ENCODE measurements at places on chromosomes 6 and 20. TPM values are rescaled to one million over a fixed set of nuclear protein-coding genes. Genes with fewer than 3 reads are reported as not detected.

FAM83C gene
- total RNA-seq: not detected

TNF gene
- not detected for total RNA-seq

PRSS35 gene
- total RNA-seq: 4.8 TPM

FERMT1 gene
- total RNA-seq: 1.4 TPM

GFRA4 gene
- total RNA-seq: not detected

GTF3C6 gene
- 44.8 TPM for total RNA-seq

RPS6KA2 gene
- total RNA-seq: 18.4 TPM

PCED1A gene
- 22.0 TPM for total RNA-seq

Data from occipital lobe (tissue), 3 donors.